ENCODE measurements at places on chromosomes 1 and 21.

DNA sequence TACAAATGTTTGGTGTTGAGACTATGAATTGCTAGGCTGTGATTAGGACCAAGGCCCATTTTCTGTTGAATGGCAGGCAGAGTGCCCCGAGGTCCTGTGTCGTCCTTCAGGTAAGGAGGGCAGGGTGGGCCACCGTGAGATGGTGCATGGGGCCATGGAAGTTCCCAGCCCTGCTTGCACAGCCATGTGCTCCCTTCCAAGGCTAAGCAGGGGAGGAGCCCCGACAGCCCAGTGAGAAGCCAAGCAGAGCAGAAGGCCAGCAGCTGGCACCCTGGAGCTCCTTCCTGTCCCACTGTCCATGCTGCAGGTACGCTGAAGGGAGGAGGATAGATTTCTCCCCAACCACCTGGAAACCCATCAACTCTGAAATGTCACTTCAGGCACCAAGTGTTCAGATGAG lies 8.2 kb upstream of the NUAK2 start:
- no peak for DNase-seq

DNA sequence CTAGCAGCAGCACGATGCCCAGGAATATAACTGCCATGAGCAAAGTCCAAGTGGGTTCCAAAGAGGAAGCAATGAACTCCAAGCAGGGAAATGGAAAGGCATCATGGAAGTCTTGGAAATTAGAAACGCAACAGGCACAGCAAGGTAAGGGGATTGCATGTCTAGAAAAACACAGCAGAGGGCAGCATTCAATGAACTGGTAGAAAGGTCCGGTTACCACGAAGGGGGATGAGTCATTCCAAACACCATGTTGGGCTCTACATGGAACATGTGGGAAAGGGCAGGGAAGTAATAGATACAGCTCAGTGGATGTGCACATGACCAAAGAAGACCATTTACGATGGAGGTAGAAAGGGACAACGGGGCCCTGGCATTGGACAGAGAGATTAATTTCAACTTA lies 36.4 kb downstream of the RXRG start:
- no peak for DNase-seq

GRCh38 chr1:48882020-48882419 lies 105.3 kb upstream of the BEND5 start:
- no peak for DNase-seq

DNA sequence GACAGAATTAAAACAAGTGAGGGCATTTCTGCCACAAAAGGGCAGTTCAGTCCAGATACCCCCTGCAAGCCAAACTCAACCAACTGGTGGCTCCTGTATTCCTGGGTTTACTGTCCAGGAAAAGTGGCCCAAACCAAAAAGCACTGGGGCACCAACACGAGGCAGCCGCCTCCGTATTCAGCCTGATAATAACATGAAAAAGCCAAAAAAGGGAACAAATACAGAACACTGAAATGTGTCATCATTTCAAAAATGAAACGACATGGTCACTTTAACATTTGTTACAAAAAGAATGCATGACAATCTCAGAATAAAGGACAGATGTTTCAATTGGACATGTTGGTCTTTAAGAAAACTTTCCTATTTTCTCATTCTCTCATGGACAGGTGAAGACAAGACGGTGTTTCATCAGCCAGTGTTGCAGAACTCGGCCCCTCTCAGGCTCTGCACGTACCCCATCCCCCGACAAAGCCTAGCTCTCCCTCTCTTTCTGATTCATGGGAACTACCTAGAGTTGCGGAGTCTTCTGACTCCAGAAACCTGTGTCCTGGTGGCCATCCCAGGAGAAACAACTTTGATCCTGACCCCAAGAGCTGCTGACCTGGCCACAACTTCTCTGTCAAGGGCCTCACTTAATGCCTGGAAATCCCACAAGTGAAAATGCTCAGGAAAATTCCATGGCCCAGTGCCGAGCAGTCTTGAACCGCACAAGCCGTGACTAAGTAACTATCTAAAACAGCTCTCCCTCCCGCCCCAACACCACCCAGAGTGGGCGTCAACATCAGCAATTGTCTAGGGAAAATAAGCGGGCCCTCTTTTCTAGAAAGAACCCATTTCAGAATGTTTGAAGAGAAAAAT lies 27.1 kb downstream of the ZBTB17 start:
- DNase-seq = no peak

DNA sequence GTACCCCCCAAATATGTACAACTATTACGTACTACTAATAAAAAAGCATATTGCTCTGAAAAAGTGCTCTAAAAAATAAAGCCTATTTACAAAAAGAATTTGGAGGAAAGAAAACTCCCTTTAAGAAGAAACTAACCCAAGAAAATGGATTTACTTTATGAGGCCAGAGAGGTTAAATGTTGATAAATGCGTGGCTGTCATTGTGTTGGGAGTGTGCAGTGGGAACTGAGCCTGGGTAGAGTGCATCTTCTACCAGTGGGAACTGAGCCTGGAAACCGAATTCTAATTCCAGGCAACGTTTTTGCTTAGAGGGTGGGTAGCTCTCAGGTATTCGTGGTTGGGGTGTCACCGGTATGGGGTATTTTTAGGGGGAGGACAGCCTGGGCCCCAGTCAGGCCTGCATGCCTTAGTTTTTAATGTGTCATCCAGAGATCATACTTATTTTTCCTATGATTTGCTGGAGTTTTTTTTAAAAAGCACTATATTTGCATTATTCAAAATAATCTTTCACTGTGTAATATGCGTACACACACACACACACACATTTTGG lies 24.1 kb upstream of the RNF187 start:
- no peak for DNase-seq

DNA sequence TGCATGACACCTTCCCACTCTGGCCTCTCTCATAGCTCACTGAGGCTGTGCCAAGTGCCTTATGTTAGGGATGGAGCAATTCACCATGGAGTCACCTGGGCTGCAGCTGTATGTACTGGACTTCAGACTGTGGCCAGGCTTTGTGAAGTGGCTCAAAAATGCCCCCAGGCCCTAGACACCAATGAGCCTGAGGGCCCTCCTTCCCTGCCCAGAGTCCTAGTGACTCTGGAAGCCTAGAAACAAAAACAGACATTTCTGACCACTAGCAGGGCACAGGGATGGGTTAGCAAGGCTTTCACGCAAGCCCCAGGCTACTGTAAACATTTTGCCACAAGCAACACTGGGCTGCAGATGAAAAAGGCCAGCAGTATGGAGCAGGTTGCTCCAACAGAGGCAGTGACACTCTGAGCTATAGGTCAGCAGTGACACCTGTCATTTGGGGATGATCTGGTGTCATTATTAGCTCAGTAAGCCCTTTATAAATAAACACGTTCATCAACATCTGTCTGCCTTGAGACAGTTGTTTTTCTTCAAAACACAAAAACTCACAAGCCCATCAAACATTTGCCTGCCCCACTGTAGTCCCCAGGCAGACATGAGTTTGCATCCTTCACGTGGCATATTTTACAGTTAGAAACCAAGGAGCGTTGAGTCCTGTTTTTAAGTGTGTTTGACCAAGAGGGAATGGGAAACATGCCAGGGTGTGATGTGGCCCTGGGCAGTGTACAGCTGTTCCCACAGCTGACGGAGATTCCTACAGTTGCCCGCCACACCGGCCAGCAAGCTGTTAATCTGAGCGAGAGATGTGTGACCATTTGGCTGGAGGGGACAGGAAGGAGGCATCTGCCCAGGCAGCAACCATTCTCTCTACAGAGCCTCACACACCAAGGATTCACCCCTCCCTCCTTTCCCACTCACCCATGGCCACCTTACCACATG lies 66.8 kb downstream of the KCNN3 start:
- no peak for DNase-seq

DNA sequence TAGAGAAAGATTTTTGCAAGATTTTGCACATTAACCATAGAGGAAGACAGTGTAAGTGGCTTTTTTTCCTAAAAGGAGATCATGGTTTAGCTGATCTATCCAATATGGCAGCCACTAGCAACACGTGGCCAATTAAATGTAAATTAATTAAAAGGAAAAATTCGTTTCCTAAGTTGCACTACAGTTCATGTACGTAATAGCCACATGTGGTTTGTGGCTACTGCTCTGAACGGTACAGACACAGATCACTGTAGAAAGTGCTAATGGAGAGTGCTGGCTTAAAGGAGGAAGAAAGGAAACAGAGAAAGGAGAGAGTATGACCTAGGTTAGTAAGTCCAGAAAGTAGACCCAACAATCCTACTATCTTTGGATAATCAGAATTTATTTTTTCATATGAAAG lies 170.8 kb downstream of the SIPA1L2 start:
- DNase-seq = no peak

Data from stimulated activated CD4-positive, alpha-beta T cell treated with anti-CD3 and anti-CD28 coated beads, Interleukin-1b, Interleukin-23, amount 100 ng/mL, for 24 hours (primary cell).